ENCODE measurements at places on chromosomes 16 and 17. TPM values are rescaled to one million over a fixed set of nuclear protein-coding genes. Genes with fewer than 3 reads are reported as not detected.

Gene OR2C1
- not detected for total RNA-seq

Gene C17orf100
- 0.43 TPM for total RNA-seq

Gene ALDH3A1
- total RNA-seq, result not detected

Gene KRT28
- total RNA-seq, result not detected

Gene NPIPA7
- 1.9 TPM for total RNA-seq

Gene NPB
- 0.64 TPM for total RNA-seq

Gene C16orf90
- total RNA-seq, result not detected

Gene GSG1L2
- not detected for total RNA-seq

Gene DCUN1D3
- total RNA-seq, result 24.5 TPM

Gene TOM1L1
- 24.2 TPM for total RNA-seq

All from fibroblast of villous mesenchyme (primary cell).